Adrenal gland (tissue), 19 donors: ENCODE measurements at places on chromosomes 4 and X.

GRCh38 chr4:104575278-104575677 lies 80.6 kb upstream of the CXXC4 start:
- no peak for DNase-seq

GRCh38 chrX:23263892-23264291 lies 70.8 kb upstream of the PTCHD1 start:
- no peak for DNase-seq

DNA sequence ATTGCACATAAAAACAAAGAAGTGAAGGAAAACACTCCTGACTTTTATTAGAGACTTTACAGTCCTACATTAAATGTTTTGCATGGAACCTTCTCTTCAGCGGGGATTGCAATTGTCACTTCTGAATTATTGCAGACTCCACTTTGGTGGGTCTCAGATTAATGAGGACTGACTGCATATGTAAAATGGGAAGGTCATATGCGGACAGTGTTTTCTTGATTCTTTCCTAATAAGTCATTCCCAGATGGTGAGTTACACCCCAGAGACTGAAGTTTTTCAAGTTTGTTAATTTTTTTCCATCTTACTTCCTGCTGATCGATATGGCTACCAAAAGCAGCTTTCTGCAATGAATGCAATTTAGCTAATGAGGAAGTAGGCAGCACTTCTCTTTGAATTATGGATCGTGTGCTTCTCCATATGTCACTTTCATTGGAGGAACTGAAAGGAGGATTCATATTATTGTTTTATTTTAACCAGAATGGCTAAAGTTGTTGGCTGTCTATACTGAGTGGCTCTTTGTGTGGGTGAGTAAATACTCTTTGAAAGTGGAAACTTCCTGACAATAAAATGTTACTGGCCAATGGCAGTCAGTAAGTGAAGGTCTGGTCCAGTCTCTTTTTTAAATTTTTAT lies 119.3 kb upstream of the CLNK start:
- no peak for DNase-seq

DNA sequence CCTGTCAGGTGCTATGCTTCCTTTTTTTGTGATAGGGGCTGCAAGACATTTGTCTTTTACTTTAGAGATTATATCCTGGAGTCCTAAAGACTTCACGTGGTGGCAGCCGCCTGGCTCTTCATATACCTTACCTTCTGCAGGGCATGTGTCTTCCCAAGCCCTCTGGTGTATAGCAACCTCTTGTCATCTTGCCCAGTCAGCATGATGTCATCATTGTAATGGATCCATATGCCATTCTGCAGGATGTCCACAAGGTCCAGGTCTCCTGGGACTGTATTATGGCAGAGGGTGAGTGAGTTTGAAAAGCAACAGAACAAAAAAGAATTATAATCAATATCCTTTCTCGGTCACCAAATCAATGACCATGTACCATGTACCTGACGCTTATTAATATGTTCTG lies 82.2 kb upstream of the SCOC start:
- no peak for DNase-seq

DNA sequence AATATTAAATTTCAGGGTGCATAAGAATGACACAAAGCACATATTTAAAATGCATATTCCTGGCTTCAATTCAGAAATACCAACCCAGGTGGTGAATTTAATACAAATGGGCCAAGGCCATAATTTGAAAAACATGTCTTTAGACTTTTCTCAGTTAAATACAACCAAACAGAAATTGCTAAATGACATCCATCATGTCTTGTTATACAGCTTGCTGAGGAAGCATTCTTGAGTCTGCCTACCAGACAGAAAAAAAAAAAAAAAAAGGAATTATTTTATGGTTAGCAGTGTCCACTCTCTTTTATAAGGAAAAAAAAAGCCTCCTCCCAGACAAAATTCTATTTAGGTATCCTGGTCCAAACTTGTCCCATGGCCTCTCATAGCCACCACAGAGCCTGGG lies 119.1 kb downstream of the PAPSS1 start:
- DNase-seq = no peak

DNA sequence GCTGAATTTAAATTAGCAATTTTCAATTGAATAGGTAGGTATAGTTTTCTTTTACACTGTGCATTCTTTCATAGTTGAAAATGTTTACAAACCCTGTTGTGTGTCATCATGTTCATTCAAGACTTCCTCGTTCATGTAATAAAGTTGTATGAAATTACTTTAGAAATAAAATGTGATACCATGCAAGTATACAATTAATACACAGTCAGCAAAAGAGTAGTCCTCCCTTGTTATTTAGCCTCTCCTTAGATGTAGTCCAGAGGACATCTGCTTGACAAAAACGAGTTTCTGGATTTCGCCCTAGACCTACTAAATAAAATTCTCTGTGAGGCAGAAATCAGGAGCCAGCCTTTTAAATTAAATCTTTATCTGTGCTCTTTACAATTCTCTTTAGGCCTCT lies 231.6 kb downstream of the CXXC4 start:
- DNase-seq = no peak

- DNase-seq = no peak
These were observed 210.3 kb upstream of the SPIN4 start for GRCh38 chrX:63561425-63561824.

GRCh38 chr4:79650794-79651431 lies 242.9 kb upstream of the GK2 start:
- DNase-seq = no peak

DNA sequence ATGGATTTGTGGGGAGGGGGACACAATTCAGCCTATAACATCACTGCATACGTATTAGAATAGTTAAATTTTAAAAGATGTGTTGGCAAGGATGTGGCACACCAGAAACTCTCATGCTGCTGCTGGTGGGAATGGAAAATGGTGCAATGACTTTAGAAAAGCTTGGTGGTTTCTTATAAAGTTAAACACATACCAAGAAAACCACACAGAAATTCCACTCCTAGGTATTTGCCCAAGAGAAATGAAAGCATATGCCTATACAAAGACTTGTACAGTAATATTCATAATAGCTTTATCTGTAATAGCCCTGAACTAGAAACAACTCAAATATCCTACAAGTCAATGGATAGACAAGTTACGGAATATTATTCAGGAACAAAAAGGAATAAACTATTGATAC lies 71.3 kb upstream of the PDHA1 start:
- DNase-seq = no peak

- DNase-seq = no peak
These were observed 208.3 kb upstream of the AMOT start for GRCh38 chrX:113048896-113049295.

DNA sequence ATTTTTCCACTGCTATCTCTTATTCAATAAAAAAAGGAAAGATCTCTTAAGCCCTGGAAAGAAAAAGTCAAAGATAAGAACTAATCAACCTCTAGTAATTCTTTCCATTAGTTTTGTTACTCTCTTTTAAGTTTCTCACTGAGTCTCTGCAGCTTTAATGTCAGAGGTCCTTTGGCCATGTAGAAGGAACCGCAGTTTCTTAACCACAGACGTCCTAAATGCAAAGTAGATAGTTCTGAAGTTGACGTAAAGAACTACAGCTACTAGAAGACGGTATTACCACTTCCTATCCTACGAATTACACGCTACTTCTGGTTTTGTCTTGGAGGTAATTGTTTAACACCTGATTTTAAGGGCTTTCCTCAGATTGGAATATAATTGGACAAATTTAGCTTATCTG lies 325.9 kb downstream of the ANKRD50 start:
- no peak for DNase-seq

DNA sequence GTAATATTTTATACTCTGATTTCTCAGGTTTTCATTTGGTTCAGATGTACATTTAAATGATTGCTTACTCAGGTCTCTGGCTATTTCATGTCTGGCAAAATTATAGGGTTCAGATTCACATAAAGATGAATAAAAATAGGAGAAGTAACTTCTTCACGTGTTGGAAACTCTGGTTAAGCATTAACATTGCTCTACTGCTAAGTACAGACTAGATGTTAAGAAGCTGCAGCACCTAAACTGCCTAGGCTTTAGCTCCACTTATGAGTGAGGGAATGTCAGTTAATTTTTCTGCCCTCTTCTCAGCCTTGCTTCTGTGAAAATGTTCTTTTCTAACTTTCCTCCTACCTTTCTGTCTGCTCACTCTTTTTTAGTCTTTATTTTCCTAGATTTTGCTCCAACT lies 361.2 kb downstream of the ARAP2 start:
- no peak for DNase-seq

DNA sequence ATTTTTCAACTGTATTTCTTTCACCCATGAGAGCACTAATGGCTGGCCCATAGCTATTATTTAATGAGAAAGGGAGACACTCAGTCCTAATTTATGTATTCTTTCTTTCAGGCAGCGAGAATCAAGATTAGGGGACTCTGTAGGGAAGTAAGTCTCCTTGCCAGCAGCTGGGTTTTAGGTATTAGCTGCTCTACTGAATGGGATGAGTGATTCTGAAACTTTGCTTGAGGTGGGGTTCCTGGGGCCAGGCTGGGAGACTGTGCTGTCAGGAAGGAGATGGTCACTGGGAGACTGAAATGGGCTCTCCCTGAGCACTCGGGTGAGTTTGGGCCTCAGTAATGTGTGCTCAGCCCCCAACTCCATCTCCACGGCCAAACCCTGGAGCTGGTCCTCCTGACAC lies 78.7 kb downstream of the LNX1 start:
- no peak for DNase-seq
